ENCODE measurements at places on chromosomes 1 and 21.

- DNase-seq = no peak
Measured at GRCh38 chr1:37477198-37477931, 3.0 kb downstream of the ZC3H12A start.

GRCh38 chr1:66648901-66649595, 103.2 kb upstream of the DYNLT5 start:
- DNase-seq = no peak

- no peak for DNase-seq
Measured at GRCh38 chr1:61266738-61267137, 184.4 kb downstream of the NFIA start.

DNA sequence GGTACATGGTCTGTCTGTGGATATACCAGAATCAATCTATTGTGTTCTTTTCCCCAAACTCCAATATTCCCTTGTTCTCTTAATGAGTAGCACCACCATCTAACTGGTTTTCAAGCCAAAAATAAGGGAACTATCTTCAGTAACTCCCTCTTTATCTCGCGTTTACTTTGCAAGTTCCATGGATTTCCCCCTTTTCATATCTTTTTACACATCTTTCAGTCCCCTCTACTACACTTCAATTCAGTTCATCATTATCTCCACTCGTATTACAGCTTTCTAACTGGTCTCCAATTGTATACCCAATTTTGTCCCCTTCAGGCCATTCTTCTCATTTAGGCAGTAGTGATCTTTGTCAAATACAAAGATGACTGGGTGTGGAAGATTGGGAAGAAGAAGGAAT, 4.1 kb upstream of the TMCO1 start:
- DNase-seq = no peak

- no peak for DNase-seq
Measured at GRCh38 chr1:151326619-151327222, 495 bp downstream of the PI4KB start.

DNA sequence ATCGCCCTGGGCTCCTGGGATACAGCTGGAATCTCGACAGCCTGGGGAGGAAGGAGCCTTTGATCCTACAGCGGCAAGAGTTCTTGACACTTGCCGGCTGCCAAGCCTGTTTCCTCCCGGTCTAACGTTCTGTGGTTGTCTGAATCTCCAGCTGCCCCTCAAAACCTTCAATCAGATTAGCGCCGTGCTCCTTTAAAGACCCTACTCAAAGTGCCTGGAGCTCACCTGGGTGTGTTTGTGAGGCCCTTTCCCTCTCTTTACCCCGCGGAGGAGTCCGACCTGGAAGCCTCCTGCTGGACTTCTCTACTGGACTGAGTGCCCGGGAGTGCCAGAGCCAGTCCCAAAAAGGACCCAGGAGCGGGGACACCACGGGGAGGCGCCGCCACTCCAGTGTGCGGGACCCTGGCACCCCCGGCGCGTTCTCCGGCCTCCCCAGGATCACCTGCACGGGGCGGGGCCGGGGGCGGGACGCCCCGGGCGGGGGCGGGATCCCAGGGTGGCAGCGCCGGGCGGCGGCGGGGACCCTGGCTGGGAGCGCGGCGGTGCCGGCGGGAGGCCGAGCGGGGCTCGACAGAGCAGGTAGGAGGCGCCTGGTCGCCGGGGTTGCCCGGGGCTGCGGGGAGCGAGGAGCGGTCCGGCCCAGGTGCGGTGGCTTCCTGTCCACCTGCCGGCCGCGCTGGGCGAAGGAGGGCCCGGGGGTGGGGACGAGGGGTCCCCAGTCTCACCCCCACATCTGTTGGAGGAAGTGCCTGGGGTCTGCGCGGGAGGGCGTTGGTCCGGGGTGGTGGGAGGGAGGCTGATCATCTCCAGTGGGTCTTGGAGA, at the start of gene NCMAP:
NCMAP (plus strand) TSS at position 497 of the 823 bp plus-strand sequence. CDS start 39,344 bp downstream, outside the sequence.
- no peak for DNase-seq

- DNase-seq = no peak
Measured at GRCh38 chr1:40078512-40079333, 18.3 kb downstream of the PPT1 start.

- no peak for DNase-seq
Measured at GRCh38 chr1:27267153-27267552, 32.7 kb downstream of the WDTC1 start.

DNA sequence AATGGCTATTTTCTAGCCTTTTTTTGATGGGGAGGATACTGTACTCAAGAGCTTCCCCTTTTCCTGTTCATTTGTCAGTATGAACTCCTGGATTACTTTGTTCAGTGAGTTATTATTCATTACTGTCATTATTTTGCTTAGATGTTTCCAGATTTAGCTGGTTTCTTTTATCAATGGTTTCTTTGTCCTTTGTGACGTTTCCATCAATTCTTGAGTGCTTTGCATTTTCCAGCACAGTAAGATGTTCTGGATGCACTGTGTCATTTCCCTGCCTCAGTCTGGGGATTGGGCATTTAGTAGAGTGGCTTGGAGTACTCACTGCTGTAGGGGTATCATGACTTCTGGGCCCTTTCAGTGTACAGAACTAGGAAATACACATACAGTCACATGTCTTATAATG, 34.2 kb downstream of the MRPS6 start:
- DNase-seq = no peak

DNA sequence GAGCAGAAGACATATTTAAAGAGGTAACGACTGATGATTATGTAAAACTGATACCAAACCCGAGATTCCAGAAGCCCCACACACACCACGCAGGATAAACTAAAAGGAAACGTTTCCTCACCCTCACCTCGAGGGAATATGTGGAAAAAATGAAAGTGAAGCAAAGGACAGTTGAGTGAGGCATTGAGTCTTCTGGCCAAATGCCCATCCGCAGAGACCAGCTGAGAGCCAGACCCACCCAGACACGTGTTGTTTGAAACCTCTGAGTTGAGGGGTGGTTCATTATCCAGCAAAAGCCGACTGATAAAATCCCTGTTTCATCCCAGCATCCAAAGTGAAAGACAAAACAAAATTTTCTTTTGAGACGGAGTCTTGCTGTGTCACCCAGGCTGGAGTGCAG, 29.6 kb upstream of the PCBP3 start:
- DNase-seq = no peak

GRCh38 chr1:153801028-153801625, 25.9 kb downstream of the SLC27A3 start:
- no peak for DNase-seq

DNA sequence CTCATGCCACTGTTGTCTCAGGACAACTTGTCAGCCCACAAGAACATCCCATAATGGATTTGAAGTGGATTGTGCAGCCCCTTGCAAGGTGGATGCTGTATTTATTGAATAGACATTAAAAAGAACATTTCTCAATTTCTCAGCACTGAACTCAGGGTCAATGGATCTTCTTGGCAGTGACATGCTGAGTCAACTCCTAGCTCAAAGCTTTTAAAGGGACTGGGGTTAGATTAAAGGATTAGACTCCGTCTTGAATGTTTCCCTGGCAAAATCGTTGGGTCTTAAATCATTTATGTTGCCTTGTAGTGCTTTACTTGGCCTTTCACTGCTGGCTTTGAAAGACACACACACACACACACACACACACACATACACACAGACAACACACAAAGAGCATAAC, 221.6 kb upstream of the PBX1 start:
- no peak for DNase-seq

GRCh38 chr1:102586022-102586421, 522.3 kb downstream of the COL11A1 start:
- DNase-seq = no peak

- peak; percentile 2 for DNase-seq
Measured at GRCh38 chr21:38352536-38353219, 95.9 kb downstream of the KCNJ15 start.

DNA sequence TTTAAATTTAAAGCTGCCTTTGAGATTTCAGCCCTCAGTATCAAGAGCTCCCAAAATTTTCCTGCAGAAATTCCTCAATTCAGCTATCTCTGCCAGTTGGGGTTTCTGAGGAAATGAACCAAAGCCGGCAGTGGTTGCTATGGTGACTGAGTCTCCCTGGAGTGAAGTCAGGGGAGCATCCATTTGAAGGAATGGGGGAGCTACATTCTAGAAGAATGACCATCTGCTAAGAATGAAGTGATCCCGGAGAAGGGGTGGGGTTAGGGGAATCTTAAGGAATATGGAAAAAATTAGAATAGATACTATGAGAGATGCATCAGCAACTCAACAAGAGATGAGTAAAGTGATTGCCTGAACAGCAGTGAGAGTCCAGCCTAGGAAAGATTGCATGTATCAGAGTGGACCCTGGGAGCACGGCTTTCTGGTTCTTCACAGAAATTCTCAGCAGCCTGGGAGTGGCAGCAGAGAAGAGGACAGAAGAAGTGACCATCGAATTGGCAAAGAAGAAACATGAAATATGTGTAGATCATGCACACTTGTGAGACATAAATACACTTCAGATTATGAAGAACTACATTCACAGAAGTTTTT, 94.7 kb downstream of the CHD1L start:
- no peak for DNase-seq

- peak; percentile 69 for DNase-seq
Measured at GRCh38 chr21:42171091-42172053, 47.6 kb upstream of the ABCG1 start.

- peak; percentile 45 for DNase-seq
Measured at GRCh38 chr1:55215194-55216021, at the start of gene USP24. TSS of gene USP24 (minus strand) at chr1:55215364. CDS start at chr1:55215113, 251 bp downstream.

DNA sequence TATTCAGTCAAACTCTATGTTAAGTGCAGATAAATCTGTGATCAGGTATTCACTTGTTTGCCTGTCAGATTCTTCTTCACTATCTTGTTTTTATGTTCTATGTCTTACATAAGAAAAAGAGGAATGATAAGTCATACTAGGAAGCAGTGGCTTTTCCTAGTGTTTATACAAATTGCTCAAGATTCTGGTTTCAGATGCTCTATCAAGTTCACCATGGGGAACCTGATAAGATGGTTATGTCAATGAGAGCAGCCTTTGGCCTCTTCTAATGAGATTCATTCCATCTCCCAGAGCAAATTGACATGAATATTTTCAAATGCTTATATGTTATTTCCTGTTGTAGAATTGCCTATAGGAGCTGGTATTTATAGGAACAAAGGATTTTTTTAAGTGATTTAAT, 218.8 kb upstream of the TMPRSS15 start:
- DNase-seq = no peak

- DNase-seq = peak; percentile 53
Measured at GRCh38 chr1:228937851-228938536, 202.7 kb downstream of the RHOU start.

DNA sequence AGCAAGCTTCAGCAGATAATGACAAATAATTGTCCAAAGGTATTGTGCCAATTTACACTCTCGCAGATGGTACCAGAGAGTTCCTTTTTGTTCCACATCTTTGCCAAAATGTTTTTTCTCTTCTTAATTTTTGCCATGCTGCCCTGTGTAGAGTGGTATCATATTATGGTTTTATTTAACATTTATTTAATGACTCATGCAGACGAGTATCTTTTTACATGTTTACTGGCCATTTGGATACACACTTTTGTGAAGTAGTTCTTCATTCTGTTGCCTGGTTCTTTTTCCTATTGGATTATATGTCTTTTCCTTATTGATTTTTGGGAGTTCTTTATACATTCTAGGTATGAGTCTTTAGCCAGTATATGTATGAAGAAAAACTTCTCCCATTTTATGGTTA, 151.1 kb downstream of the PCNX2 start:
- no peak for DNase-seq

- DNase-seq = no peak
Measured at GRCh38 chr1:15410884-15411245, 1.2 kb downstream of the EFHD2 start.

DNA sequence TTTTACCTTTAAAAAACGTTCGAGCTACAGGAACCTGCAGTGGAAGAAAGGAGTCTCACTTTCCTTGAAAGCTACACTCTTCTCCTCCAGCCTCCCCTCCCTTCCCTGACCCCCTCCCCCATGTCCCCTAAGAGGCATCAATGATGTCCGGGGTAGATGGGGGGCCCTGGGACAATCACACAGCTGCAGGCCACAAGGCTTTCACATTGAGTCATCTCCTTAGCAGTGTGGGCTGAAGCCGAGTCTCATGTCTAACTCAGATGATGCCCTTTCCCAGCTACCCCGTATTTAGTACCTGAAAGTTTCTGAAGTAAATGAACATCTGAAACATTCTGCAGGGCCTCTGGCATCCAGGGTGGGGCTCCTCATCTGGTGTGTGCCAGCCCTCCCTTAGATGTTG, 6.3 kb upstream of the GPR25 start:
- no peak for DNase-seq

DNA sequence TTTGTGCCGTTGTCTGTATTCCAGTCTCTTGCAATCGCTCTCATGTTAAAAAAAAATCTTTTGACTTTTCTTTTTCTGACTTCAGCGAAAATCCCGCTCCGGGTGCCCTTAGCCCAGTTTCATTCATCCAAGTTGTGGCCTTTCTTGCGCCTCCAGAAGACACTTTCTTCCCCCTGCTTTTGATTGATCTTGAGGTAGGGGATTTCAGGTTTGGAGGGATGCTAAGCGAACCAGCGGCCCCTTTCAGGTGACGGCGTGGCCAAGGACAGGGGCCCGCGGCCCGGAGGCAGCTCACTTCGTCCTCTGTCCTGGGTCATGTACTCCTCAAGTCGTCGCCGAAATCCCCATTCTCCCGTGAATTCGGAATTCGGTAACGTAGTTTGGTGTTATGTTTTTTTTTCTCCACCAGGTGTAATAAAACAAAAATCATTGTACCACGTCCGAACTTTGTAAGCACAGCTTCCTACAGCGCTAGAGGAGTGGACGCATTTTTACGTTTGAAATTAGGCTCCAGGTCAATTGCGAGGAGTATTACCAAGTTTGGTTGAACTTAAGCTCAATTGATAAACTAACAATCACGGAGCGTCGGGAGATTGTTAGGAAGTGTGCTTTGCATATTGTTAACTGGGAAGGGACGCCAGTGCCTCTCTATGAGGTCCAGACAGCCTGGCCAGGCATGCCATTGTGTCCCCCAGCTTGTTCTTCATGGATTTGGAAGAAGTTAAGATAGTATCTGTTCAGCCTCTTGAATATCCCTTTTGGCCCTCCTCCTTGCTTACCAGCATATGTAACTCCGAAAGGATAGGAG, 1.1 kb downstream of the MRPS6 start:
- DNase-seq = no peak

- no peak for DNase-seq
Measured at GRCh38 chr1:4586611-4587160, 67.7 kb upstream of the AJAP1 start.

DNA sequence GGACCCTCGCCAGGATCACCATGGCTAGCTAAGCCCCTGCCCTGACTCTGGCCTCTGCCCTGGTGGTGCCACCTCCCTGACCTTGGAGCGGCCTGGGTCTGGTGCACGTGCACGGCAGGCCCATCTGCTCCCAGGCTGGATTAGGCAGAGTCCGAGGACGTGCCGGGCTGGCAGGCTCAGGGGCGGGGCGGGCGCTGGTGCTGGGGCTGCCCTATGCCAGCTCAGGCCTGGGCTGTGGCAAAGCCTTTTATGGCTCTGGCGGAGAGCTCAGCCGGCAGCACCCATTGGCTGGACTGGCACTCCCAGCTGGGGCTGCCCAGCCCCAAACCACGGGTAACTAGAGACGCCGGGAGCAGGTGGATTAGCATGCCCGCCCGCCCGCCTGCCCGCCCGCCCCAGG, 17.1 kb upstream of the EDN2 start:
- no peak for DNase-seq

DNA sequence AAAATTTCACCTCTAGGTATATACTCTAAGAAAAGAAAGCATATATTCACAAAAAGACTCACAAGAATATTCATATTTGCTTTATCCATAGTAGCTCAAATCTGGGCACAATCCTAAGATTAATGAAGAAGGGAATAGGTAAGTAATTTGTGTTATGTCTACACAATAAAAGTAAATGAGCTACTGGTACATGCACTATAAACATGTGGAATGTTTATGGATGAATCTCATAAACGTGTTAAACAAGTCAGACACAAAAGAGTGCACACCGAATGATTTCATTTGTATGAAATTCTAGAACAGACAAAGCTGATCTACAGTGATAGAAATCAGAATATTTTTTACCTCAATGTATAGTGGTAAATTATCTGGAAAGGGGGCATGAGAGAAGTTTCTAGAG, 115.3 kb upstream of the B3GALT2 start:
- DNase-seq = no peak

Data from hippocampal formation (tissue), 2 donors.